Stimulated activated CD4-positive, alpha-beta T cell treated with anti-CD3 and anti-CD28 coated beads, Interleukin-2, amount 100 ng/mL, for 48 hours (primary cell): ENCODE measurements at places on chromosomes 1 and 21.

DNA sequence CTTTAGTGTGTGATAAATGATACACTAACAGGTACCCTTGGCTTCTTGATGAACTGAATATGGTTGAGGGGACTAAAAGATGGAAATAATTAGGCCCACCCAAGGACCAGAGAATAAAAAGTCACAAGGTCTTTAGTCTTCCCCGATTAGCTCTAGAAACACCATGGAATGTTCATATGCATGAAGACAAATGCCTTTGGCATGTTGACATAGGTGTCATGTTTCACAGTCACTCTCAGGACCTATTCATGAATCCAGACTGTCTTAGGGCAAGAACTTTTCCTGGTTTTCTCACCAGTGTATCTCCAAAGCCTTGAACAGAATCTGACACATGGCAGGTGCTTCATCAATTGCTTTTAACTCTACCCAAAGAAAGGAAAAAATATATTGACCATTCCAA lies 412.8 kb downstream of the AJAP1 start:
- DNase-seq: no peak

DNA sequence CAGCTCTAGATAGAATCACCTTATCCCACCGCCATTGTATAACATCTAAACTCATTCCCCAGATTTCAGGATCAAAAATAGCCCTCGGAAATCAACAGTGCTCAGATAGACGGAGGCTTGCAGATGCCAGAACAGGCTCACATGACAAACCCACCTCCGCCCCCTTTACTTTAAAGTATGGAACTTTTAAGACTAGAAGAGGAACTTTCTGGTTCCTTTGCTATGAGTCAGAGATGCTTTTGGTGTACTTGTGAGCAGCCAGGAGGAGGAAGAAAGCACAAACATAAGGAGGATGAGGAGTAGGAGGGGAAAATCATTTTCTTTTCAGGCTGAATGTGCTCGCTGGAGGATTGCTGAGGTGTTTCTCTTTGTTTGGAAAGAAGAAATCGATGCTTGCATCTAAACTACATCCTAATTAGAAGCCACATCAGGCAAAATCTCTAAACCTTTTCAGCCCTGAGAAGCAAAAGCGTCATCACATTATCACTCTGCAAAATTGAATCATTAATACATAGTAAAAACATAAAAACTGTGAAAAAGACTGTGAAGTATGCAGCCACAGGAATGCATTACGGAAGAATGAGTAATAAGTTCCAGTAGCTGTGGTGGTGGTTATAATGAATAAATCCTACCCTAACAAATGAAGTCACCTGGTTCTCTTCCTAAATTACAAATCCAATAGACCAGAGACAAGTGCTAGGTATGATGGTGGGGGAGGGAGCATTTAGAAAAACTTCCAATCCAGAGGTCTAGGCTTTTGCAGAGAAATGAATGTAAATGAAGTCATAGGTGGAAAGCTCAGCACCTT lies 251.3 kb downstream of the KCNH1 start:
- no peak for DNase-seq

GRCh38 chr1:200888349-200888838 lies 6.3 kb upstream of the INAVA start:
- peak; percentile 40 for DNase-seq

DNA sequence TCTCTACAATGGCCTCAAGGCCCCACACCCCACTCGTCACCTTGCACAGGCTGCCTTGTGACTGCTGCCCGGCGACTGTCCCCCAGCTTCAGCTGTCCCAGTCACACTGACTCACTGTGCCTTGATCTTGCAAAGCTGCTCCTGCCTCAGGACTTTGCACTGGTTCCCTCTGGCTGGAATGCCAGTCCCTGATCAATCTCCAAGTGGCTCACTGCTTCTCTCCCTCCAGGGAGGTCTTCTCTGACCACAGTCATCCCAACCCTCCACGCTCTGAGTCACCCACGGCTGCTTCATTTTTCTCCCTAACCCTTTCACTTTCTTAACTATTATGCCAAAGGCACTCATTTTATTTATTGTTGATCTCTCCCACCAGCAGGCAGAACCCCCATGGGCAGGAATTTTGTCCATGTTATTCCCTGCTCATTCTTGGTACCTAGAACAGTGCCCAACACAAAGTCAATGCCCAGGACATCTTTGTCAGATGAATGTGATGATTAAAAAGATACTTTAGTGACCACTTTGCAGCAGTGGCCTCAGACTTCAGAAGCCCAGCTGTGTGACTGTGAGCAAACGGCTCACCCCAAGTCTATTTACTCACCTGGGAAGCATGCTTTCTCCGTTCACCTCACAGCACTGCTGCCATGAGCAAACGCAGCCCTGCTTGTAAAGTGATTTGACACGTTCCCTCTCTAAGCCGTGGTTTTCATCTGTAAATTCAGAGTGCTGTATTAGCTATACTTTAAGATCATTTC lies 53.4 kb downstream of the ZBTB18 start:
- DNase-seq: no peak

DNA sequence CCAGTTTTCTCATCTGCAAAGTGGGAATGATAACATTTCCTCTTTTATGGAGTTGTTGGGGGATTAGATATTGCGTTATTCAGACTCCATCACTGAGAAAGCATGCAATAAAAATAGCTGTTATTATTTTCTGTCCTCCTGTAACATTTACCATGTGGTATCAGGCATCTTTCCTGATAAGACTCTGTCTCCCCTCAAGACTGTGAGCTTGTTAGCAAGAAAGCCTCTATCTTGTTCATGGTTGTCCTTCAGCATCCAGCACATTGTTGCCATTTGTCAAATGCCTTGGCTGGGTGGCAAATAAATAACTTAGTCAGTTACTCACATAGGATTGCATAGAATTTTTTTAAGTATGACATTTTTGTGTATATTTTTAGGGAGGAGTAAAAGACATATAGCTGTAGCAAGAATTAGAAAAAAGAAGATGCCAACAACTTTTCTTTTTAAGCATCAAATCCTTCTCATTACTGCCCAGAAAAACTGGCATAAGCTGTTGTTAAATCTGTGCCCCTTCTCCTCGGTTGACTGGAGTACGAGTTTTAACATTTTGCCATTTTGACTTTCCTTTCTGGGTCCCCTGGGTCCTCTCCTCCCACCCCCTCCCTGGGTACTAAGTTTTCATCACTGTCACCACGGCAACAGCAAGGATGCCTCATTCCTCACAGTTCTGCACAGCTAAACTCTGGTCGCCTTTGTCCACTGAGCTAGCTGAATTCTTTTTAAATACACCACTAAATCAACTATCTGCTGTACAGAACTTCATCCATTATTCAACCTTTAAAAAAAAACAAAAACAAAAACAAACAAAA lies 1.0 kb upstream of the JAM2 start:
- no peak for DNase-seq

- no peak for DNase-seq
These were observed 347.6 kb downstream of the CHRM3 start for GRCh38 chr1:239733995-239734394.

DNA sequence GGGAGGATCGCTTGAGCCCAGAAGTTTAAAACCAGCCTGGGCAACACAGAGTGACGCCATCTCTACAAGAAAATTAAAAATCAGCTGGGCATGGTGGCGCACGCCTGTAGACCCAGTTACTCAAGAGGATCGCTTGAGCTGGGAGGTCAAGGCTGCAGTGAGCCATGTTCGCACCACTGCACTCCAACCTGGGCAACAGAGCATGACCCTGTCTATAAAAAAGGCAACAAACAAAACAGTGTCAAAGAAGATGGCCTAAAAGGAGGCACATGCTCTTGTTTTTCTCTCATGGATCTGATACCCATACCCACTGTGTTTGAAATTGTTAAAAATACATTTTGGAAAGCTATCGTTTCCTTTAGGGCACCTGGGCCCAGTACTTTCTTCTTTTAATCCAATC lies 191.7 kb downstream of the SLC45A1 start:
- no peak for DNase-seq

GRCh38 chr1:221740993-221741702 lies 741 bp downstream of the DUSP10 start:
- DNase-seq: no peak

- DNase-seq: no peak
These were observed 22.8 kb downstream of the ATP1B1 start for GRCh38 chr1:169129109-169129784.

GRCh38 chr1:99587008-99587407 lies 58.9 kb upstream of the PALMD start:
- DNase-seq: no peak

DNA sequence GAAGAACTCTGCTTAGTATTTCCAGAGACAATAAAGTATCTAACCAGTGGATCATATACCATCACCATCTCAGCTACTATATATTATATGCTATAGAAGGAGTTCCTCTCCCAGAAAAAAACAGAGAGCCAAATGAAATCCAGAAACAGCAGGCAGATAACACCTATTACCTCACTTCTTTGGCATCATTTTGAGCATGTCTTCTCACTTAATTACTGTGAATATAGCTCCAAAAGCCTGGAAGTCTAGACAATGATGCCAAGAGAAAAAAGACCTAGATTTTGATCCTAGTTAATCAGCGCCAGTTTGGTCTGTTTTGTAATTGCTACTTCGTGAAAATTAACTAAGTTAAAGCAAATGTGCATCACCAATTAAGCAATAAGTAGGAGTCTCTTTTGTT lies 131.3 kb downstream of the EIF4G3 start:
- no peak for DNase-seq

DNA sequence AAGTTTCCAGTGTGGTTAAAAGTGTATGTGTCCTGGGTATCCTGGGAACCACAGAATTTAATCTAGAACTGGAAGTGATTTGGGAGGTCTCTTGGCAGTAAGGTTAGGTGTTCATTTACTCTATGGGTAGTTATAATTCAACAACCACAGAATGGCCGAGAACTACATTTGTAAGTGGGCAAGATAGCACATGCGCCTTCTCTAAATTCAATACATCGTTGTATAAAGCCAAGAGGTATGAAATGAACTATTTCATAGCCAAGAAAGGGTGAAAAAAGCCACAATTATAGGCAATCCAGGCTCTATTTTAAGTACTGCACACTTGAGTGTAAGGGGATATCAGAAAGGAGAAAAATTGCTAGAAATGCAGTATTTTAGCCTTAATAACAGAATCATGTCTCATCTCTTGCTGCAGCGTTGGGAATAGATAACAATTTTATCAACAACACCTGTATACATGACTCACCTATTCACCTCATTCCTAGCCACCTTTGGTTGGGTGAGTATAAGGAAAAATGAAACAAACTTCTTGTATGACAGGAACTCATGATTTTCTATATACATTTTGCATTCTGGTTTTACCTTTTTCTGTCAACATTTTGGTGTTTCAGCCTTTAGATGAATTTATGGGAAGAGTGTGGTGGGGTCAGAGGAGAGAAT lies 4.5 kb downstream of the SDCCAG8 start:
- DNase-seq: no peak

- DNase-seq: no peak
These were observed 19.4 kb downstream of the NADK start for GRCh38 chr1:1758692-1759455.

DNA sequence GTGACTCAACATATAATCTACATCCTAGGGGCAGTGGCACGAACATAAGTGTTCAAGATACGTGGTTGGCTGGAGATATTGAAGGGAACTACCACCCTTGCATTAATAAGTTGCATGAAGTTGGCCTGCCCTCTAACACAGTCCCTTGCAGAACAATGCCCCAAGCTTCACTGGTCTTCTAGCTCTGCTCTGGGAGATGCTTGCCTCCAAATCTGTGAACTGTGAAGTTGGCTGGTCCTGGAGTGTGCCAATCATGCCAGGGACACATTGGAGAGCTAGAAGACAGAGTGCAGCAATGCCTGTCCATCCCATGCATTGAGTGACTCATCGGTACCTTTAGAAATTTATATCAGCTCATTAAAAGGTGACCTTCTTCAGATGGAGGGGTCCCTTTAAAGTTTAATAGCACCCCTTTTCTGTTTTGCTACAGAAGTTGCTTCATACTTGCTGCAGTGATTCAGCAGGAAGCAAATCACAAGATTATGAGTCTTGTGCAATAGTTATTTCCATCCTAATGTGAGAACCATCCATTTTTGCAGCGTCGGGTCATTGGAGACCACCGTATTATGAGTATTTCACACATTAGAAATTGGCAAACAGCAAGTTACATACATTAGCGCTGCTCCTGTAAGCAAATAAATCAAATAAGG lies 55.2 kb upstream of the KAZN start:
- no peak for DNase-seq

DNA sequence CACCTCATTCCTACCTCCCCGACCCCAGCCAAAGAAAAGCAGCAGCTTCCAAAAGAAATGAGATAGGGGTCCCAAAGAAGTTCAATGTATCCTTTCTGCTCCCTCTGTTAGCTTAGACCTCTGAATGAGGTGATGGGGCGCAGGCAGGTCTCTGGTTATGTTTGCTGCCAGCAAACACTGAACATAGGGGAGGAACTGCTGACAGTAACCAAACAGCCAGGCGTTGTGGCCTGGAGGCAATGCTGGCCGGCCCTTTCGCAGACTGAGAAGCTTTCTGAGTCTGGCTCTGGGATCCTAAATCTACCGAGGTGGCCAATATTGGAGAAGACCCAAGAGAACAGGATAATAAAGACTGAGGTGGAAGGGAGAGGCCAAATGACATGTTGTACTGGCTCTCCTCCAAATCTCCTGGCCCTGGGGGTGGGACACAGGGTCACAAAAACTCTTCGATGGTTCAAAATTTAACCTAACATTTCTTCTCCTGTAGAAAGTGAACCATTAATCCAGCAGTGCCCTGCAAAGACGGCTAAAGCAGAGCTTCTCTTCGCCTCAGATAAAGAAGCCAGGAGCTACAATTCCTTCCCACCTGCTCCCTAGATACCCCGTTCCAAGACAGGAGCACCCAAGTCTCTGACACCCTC lies 19.6 kb downstream of the SSR2 start:
- DNase-seq: no peak

DNA sequence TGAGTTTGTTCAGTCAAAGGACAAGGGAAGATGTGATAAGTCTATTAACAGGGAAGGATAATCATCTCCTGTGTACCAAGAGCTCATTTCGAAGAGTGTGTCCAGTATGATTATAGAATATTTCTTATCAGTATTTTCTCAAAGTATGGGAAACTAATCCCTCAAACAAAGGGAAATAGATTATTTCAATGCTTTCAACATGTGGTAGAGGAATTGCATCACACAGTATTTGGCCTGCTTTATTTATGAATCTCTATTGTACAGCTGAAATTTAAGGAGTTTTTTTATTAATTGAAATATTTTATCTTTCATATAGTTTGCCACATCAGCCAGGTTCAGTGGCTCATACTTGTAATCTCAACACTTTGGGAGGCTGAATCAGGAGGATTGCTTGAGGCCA lies 151.0 kb downstream of the CLEC20A start:
- DNase-seq: no peak

- no peak for DNase-seq
These were observed 9.0 kb downstream of the TRAF5 start for GRCh38 chr1:211335522-211336157.

DNA sequence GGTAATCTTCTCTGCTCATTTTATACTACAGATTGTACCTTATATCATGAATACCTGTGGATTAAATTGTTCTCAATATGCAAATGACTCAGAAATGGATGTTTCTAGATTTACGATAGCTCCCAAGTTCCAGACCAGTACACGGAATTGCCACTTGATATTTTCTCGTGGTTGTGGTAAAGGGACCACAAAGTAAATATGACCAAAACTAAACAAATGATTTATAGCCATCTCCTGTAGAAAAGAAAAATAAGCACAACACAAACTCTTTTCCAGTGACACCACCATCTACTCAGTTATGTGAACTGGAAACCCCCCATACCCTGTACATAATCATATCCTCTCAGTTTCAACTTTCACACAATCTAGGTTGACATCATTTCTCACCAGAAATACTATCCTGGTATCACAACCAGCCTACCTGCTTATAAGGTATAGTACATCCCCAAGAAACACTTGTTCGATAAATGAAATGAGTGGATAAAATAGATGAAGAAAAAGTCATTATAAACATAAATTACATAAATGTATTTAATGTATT lies 172.3 kb downstream of the ADGRL4 start:
- no peak for DNase-seq

GRCh38 chr1:216456682-216457081 lies 33.4 kb upstream of the USH2A start:
- no peak for DNase-seq
